Neuronal stem cell (in vitro differentiated cells): ENCODE measurements at places on chromosomes 12 and 14.

DNA sequence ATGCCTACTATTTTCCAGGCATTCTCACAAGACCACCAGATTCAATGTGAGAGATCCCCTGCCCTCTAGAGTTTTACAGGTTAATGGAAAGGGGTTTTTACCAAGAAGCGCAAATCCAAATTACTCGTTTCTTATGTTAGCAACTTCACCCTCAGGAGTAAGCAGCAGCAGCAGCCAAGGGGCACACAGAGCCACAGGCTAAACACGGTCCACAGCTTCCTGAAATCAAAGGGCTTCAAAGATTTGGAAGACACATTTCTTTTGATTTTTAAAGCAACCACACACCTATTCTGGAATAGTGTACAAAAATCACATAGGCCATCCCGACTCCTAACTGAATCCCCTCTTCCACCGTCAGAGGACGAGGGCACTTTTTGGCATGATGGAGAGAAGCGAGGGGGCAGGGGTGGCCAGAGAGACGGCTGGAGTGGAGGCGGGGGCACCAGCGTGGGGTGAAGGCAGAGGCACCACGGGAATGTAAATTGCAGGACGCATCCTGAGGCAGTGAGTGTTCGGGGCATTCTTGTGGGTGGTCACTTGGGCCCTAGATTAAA lies 107.0 kb downstream of the ARF6 start:
- DNase-seq, result no peak

GRCh38 chr12:84658877-84659276 lies 253.7 kb downstream of the SLC6A15 start:
- DNase-seq, result no peak

GRCh38 chr14:27267876-27268275 lies 670.0 kb upstream of the NOVA1 start:
- DNase-seq, result no peak

GRCh38 chr12:104928036-104928745 lies 29.9 kb downstream of the SLC41A2 start:
- no peak for DNase-seq

DNA sequence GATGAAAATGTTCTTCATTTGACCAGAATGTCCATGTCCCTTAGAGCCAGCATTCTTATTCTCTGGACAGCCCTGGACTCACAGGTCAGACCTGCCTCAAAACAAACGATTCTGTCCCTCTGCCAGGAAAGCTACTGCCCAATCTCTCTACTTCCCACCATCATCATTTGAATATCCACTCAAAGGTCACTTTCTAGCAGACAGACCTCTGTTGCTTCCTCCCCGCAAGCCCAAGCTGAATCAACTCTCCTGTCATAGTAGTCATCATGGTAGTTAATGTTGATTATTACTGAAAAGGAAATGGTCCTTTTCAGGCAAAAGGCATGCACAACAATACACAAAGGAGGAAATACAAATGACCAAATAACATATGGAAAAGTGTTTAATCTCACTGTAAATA lies 39.6 kb upstream of the CPM start:
- no peak for DNase-seq

DNA sequence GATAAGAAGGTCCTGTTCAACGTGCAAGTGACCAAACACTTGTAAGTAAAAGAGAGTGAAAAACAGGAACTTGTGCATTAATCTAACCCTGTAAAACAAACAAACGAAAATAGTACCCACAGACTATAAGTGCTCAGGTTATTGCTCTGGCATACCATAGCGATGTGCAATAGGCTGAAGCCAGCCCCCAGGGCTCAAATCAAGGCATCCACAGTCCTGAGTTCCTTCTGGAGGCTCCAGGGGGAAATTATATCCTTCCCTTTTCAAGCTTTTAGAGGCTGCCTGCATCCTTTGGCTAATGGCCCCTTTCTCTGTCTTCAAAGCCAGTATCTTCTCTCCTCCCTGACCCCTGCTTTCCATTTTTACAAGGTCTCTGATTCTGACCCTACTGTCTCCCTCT lies 8.1 kb upstream of the CMAS start:
- DNase-seq, result no peak

DNA sequence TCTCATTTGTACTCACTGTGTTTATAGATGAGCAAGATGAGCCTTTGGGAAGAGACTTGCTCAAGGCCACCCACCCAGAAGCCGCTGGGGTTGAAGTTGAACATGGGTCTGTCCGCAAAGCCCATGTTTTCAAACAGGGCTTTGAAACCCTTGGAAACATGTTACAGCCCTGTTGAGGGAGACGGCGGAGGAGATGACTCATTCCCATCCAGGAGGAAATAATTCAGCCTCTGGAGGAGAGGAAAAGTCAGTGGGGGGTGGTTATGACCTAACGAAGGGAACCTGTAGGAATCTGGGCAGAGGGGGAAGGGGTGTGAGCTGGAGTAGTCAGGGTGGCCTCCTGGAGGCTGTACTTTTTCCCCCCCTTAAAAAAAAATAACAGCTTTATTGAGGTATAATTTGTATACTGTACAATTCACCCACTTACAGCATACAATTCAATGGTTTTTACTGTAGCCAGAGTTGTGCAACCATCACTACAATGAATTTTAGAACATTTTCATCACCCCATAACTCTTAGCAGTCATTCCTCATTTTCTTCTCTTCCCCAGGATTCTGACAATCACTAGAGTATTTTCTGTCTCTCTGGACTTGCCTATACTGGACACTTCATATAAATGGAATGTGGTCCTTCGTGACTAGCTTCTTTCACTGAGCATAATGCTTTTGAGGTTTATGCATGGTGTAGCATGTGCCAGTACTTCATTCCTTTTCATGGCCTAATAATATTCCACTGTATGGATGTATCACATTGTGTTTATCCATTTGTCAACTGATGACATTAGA lies 1.9 kb upstream of the RIN3 start:
- DNase-seq, result no peak

GRCh38 chr12:75656648-75657047 lies 145.2 kb upstream of the KRR1 start:
- DNase-seq, result no peak

GRCh38 chr14:92958373-92959188 lies 35.6 kb downstream of the CHGA start:
- no peak for DNase-seq

GRCh38 chr12:108302403-108303311 lies 36.5 kb downstream of the CMKLR1 start:
- no peak for DNase-seq

DNA sequence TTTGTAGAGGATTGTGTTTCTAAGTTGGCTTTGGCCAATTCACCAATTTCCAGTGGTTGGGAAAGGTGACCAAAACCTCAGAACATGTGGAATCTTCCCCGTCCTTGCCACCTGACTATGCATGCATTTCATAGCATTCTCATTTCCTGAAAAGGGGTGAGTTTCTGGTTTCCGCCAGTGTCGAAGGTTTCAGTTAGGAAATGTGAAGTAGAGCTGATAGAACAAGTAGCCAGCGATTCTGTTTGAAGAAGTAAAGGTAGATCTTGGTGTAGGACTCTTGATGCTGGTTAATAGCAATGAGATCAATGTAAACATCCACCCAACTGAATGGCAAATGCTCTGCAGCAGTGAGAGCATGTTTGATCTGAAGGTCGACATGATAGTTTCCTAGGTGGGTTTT lies 15.9 kb downstream of the SMOC1 start:
- no peak for DNase-seq

DNA sequence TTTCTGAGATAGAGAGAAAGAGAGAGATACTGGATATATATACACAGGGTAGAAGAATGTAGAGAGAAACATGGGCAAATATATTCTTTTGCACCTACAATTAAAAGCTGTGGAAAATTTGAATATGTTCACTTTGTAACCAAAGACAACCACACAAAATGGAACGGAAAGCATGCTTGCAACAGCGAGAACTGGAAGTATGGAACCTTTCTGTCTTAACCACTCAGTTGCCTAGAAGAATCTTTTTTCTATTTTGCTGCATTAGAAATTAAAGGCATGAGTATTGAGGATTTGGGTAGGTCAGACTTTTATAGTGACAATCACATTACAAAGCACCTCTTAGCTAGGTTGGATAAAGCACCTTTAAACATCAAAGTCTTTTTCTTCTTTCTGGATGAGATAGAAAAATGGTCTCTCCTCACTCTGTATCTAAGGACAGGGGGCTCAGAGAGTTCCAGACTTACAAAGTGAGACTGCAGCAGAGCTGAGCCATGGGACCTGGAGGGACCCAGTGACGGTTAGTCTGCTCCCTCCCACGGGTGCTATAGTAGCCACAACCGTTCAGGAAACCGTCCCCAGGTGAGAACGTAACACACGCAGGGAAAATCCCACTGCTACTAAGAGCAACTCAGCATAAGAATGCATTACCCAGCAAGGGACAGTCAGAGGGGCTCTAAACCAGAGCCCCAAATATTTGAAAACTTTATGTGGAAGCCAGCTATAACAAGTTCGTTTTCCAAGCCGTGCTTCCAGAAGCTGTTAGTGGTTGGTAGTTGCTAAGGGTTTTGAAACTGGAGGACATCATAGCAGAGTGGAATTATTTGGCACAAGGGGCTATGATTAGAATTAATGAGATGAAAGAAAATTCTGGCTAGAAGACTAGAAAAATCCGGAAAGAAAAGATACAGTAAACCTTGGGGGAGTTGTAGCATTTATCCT lies 97.1 kb downstream of the DAD1 start:
- no peak for DNase-seq

DNA sequence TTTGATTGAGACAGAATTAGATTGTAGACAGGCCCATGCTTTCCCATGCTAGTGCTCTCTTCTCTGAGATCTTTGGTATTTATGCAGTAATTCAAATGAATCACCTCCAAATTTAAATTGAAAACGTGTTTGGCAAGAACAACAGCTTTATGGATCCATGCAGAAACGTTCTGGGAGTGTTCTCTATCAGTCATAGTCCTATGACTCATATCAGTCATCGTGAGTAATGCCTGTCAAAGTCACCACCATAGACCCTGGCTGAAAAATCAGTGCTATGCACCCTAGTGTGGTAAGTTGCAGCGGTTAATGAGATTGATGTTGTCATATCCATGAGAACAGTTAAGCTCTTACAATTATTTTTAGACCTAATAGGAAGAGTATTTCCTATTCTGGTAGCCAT lies 90.1 kb upstream of the FOXG1 start:
- DNase-seq, result no peak

GRCh38 chr12:95959107-95959506 lies 16.0 kb downstream of the AMDHD1 start:
- no peak for DNase-seq

DNA sequence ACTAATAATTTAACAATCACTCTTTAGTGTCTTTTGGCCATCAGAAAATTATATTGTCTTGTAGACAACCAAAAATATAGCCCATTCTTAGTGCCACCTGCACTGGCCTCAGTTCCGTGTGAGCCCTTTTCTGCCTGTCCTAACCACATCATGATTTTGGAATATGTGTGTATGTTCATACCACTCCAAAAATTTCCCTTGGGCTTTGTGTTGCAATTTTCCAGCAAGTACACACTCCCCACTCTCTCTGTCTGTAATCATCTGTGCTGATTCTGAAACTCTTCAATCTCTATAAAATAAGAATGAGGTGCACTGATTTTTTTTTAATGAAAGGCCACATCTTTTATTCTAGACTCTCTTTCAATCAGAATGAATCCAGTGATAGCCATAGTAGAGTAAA lies 196.0 kb downstream of the PIK3C2G start:
- no peak for DNase-seq

DNA sequence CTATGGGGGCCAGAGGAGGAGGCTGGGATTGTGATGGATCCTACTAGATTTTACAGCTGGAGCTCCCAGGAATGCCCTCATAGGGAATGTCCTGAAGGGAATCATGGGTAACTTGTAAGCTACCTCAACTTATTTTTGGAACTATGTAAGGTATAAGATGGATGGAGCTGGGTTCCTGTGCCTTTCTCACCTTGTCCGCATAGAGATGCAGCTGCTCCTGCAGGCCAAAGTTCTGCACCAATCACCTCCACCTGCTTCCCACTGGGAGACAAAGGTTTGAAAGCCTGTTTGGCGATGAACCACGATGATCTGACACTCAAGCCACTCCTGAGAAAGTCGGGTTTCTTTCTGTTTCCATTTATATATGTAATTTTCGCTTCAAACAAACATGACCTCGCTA lies 648 bp upstream of the AKAP5 start:
- DNase-seq, result no peak

DNA sequence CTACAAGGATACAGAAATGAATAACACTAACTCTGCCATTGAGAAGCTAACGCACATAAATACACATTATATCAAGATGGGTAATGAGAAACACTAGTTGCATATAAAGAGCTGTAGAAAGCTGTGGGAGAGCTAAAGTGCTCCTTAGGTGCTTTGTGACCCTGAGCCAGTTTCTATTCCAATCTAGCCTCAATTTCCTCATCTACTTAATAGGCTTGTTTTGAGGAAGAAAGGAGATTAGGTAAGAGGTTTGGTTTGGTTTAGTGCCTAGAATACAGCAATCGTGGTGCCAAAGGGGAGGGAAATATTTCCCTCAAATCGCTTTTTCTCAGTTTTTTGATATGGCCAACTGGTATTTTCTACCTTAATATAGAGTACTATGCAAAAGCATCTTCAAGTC lies 994 bp downstream of the SRP54 start:
- no peak for DNase-seq

DNA sequence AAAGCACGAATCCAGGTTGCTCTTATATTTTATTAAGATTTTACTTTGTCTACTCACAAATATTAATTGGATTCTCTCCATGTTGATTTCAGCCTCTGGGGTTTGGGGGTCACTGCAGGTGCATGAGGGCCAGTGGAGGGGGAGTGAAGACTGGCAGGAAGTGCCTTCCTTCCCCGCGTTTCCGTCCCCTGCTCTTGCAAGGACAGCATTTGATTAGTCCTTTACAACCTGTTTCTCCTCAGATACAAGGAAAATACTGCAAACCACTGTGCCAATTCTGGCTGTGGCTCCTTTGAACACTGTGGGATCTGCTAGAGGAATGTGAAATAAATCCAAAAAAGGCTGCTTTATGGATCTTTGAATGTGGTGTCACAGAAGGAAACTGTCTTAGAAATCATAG lies 291.8 kb downstream of the ETNK1 start:
- DNase-seq, result no peak

GRCh38 chr12:54475537-54475936 lies 2.1 kb upstream of the GTSF1 start:
- DNase-seq, result no peak

DNA sequence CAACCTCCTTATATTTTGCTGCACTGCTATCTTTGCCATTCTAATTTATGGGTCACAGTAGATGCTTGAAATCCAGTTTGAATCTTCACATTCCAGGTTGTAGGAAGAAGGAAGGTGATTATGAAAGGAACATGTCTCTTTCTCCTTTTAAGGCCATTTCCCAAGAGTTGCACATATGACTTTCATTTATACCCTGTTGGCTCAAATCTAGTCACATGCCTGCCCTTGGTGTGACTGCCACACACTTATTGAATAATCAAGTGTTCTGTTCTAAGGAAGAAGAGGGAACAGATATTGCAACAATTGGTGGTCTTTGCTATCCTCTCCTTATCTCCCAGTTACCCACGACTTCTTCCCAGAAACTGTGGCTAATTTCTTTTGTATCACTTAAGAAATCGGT lies 404.3 kb downstream of the TMEM117 start:
- no peak for DNase-seq

DNA sequence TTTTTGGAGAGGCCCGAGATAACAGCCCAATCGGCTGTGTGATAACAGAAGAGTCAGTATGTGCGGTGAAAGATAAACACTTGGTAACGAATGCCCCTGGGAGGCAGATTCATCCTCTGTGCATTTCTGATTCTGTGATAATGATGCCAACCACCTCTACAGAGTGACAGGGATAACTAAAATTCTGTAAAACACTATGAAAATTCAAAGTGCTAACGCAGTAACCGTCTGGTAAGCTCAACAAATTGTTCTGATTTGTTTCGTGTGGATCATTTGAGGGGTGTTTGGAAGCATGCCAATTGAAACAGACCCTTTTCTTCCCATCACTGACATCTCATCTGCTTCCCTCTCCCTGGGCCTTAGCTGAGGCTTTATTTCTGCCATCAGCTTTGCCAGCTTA lies 76.3 kb downstream of the ESR2 start:
- no peak for DNase-seq
